ENCODE measurements at places on chromosomes 16 and 17.

DNA sequence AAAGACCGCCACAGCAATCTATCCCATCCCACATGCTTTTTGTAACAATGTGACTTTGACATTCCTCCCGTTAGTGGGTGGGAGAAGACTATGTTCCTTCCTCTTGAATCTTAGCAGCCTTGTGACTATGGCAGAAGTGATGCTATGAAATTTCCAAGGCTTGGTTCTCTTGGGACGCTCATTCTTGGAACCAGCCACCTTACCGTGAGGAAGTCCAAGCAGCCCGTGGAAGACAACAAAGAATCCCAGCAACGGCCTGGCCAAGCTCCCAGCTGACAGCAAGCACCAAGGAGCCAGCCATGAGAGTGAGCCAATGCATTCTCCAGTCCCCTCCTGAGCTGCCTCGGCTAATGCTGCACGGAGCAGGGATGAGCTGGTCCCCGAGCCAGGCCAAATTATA, 62.3 kb downstream of the VPS53 start:
- no peak for DNase-seq

DNA sequence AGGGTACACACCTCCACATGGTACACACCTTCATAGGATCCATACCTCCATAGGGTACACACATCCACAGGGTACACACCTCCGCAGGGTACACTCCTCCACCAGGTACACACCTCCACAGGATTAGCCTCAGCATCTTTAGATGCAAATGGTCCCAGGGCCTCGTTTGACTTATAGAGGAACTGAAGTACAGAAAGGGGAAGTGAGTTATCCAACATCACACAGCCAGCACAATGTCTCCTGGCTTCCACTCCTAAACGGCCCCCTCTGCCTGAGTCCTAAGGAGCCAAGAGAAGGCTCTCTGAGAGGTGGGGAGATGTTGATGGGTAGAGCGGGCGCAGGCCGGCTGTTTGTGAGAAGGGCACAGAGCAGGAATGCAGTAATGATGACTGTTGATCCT, 12.0 kb downstream of the FOXN1 start:
- DNase-seq = no peak

DNA sequence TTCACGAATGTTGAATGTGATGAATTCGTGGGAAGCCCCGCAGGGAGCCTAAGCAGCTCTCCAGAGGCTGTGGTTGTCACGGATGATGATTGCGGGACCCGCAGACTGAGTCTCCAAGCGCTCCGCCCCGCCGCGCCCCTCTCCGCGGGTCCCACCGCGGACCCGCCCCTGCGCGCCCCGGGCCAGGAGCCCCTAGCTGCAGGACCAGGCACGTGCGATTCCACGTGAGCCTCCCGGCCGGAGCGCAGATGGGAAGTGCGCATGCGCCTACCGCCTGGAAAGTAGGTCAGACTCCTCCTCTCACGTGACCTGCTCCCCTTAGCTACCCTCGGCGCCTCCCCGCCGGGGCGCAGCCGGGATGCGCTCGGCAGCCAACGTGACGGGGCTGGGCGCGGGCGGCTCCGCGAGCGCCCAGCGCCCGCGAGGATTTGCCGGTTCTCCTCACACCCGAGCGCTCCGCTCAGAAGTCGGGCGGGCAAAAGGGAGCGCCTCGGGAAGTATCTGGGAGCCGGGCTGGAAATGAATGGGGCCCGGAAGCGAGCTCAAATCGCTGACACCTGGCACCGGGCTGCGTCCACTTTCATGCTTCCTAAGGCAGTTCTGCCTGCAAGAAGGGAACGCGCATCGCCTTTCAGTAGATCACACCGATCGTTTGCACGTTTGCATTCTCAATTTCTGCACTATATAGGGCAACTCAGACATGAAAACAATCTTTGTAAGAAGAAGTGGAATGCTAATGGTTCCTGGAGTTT, 26.4 kb upstream of the HLF start:
- peak; percentile 88 for DNase-seq

DNA sequence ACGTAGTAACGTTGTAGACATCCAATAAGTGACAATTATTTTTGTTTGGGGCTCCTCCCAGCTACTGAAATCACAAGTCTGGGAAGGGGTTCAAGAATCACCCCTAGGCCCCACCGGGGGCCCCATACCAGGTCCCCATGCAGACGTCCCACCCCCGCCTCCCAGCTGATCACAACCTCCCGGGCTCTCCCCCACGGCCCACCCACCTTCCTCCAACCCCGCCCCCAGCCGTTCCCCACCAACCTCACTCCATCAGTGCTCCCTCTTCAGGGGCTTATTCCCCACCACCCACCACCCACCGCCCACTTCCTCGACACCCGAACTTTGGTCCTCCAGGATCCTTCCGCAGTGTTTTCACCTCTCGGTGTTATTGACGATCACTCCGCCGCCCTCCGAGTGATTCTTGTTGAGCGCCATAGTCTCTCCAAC, 240 bp downstream of the WBP2 start:
- no peak for DNase-seq

All from RPMI7951 (cell line).